Transverse colon (tissue), 4 donors: ENCODE measurements at places on chromosomes 11 and 22.
A peak's percentile ranks its signal among the peaks of the same experiment; 100 is the strongest.

DNA sequence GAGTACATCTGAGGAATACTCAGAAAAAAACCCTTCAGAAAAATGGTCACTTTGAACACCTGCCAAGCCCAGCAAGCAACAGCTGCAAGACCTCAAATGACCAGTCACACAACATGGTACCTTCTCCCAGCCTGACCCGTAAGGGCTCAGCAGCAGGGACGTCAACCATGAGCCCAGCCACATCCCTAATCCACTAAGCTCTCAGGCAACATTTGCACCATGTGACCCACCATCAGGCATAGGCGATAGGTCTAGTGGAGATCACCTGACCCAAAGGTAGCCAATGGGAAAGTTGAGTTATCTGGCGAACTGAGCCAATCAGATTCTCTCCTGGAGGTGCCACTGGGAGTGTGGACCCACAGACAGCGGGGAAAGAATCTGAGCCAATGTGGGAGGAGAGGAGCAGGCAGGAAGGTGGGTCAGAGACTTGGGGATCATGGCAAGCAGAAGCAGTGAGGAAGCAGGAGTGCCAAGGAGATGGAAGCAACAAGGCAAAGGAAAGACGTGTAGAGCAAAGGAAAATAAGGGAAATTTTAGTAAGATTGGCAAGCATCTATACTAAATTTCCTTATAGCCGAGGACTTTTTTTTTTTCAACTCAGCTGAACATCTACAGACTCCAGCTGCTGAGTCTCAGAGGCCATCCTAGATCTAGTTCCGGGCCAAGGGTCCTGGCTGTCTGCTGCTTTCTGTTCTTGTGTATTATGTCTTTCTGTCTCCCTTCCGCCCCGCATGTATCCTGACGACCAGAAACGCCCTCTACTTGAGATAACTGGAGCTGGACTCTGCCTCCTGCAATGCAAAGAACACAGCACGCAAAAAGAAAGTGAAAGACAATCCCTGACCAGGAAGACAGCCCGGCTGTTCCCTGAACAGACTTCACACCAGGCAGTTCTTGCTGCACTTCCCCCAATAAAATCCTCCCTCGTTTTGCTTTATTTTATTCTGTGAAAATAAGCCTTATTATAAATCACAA is 11.0 kb upstream of the PLAAT2 start:
- DNase-seq, result peak; percentile 81

- no peak for DNase-seq
Observed at GRCh38 chr11:17116117-17116516, 38.6 kb upstream of the RPS13 start.

- peak; percentile 56 for DNase-seq
Observed at GRCh38 chr22:41198027-41198580, 7.0 kb upstream of the L3MBTL2 start.

- no peak for DNase-seq
Observed at GRCh38 chr11:128604723-128605122, 17.4 kb upstream of the ETS1 start.

GRCh38 chr22:32480238-32480637 is 5.6 kb downstream of the FBXO7 start:
- no peak for DNase-seq

GRCh38 chr11:84685976-84686375 is 941.2 kb downstream of the DLG2 start:
- no peak for DNase-seq

DNA sequence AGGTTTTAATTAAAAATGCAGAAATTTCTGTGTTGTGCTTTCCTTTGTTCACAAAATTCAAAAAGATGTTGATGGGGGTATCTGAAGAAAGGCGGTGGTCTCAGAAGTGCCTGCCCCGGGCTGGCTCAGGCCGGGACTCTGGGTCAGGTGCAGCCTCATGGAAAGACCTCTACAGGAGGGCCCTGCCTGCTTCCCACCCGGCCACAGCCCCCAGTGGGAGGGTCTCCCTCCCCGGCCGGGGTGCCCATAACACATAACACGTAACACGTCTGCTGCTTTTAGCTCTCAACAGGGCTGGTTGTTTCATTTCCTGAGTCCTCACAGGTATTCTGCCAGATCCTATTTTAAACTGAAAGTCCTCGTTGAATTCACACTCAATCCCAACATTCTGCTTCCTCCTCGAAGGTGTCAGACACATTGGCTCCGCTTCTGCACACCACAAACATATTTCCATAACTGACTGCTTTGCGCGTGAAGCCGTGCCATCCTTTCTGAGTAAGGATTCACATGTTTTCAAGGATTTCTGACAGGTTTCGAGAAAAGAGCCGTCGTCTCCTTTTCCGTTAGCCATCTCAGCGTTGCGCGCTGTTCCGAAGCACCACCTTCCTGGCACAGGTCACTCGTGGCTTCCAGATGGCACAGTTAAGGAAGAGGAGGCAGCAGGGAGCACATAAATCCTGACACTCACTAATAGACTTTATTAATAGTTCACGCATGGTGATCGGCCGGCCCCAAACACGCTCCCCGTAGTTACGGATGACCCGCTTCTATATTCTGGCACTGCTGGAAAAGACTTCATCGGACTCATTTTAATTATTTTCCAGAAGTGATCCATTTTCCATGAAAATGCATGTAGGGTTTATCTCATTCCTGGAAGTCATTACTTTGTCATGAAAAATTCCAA is 569.3 kb downstream of the BRD1 start:
- DNase-seq, result no peak

- no peak for DNase-seq
Observed at GRCh38 chr22:20187777-20188566, 37.1 kb upstream of the CCDC188 start.

GRCh38 chr11:79493555-79494171 is 52.8 kb upstream of the TENM4 start:
- peak; percentile 70 for DNase-seq

GRCh38 chr22:22721681-22722354 is 77.4 kb downstream of the GGTLC2 start:
- no peak for DNase-seq

DNA sequence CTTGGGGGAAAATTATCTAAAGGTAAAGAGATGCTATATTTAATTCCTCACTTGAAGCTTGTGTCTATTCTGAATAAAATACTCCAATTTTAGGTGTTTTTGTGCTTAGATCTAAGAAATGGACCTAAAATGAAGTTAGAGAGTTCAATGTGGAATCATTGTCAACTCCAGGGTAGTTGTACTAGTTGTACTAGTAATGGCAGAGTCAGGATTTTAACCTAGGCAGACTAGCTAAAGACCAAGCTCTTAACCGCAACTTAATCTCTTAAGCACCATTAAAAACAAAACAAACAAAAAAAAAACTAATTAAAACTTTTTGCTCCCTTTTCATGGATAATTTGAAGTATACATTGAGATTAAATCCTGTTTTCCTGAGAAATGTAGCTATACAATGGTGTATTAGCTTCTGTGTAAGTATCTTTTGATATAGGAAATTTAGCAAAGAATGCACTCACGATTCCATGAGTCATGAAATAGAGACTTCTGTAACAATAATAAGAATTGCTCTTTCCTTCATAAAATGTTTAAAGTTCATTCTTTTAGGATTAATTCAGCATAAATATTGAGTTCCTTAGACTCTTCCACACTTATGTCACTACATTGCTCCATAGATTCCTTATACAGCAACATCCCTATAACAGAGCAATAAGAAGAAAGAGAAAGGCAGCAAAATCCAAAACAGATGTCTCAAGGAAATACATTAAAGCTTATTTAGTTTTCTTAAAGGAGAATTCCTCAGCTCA is 26.5 kb upstream of the SOX6 start:
- DNase-seq, result no peak

GRCh38 chr11:24567380-24567779 is 70.5 kb downstream of the LUZP2 start:
- DNase-seq, result no peak

DNA sequence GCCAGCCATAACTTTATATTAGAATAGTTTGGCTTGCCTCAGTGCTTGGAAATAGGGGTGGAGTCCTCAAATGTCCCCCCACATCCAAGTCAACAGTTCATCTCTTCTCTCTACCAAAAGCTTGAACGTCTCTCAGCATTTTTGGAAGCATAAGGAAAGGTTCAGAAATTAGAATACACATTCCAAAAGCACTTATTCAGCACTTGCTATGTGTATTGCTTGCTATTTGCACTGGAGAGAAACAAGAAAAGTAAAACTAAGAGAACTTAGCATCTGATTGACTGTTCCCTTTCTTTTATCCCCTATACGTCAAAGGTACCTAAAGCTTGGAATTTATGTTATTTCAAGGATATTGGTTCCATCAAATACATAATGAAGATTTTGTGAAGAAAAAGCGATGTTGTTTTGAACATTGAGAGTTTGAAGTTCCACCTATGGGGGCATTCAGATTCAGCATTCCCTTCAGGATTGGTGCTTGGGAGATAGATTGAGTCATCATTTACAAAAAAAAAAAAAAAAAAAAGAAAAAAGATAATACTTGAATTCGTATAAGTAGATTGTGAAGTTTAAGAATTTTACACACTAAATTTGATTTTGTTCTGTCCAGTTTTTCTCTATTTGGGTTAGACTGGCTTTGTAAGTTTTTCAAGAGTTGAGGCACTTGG is 1.3 kb downstream of the TBRG1 start:
- no peak for DNase-seq

DNA sequence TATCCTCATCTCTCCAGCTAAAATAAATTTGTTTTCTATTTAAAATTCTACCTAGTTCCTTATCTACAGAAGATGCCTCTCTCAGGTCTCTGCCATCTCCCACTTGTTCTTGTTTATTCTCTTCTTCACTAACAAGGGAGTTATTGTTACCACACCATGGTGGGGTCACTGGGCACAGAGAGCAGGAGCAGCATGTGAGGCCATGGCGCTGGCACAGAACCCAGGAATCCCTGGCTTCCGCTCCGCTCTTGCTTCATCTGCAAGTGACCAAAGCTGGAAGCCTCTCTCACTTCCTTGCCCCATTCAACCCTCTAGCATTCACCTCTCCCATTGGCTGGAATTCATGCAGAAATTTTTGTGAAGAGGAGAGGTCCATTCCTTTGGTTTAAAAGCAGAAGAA is 190.7 kb upstream of the NCAM1 start:
- no peak for DNase-seq

DNA sequence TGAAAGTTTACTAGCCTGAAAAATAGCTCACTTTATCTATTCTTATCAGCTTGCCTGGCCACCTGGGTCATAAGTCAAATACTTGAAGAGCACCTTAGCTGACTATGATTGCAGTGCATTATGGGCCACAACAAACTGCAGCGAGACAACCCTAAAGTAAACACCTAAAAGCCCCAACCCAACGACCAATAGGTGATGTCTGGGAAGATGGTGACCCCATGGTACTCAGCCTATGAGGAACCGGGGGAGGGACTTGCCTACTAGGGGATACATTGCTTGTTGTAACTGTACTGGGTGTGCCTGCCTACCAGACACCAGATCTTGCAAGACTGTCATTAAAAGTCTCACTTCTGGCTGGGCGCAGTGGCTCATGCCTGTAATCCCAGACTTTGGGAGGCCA is 35.6 kb upstream of the APOBEC3A start:
- no peak for DNase-seq

DNA sequence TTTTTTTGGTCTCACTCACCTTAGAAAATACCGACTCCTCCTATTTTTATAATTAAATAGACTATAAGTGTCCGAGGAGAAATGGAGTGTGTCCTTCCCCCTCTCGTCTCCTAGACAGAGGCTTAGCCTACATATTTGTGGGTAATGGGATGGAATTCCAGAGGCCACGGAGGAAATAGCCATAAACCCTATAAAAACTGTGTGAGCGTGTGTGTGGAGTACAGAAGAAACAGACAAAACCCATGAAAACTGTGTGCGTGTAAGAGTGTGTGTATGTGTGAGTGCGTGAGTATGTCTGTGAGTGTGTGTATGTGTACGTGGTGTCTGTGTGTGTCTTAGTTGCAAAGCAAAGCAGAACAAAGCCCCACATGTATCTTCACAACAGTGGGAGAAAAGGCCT is 883.5 kb downstream of the OPCML start:
- no peak for DNase-seq

- DNase-seq, result no peak
Observed at GRCh38 chr11:83063073-83063754, 8.5 kb downstream of the RAB30 start.

- DNase-seq, result no peak
Observed at GRCh38 chr11:7892059-7892699, 38.9 kb downstream of the OR10A6 start.

DNA sequence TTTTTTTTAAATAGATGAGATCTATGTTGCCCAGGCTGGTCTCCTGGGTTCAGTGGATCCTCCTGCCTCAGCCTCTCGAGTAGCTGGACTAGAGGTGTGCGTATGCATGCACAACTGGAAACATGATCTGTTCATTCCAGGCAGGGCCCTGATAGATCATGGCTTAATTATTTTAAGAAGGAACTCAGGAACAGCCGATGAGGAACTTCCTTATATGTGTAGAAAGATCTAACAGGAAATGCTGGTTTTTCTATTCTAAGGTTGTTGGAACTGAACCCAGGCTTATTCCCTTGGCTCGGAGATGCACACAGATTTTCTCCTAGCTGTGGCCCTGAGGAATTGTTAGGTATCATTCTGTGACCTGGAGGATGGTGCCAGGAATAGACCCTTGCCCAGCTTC is 32.4 kb downstream of the SPECC1L start:
- no peak for DNase-seq

DNA sequence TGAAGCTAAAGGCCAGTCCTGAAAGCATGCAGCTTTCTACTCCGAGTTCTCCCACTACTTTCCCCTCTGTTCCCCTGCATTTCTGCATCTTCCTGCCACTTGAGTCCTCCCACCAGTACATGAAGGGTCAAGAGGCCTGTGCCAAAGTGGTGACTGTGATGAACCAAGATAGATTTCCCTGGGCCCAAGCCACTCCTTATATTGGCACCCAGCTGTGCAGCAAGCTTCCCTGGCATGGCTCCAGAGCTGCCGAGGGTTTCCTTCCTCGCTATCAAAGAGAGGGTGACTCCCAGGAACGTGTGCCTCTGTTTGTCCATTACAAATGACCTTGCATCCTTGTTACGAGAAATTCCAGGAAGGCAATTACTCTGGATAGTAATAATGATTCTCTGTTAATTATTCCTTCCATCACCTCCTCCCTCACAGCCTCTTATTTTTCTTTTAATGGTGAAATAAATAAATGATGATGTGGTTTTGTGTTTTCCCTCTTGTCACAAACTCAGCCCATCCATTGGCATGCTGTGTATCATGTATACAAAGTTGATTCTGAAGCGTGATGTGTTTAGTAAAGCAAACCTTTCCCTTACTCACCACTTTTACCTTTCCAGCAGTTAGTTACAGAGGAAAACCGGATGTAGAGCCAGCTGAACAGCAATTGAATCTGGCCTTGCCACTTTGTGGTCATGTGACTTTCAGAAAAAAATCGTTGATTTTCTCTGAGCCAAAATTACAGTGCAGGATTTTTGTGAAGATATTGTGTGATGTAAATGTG is 8.3 kb downstream of the SRSF8 start:
- peak; percentile 82 for DNase-seq

GRCh38 chr11:18723991-18724390 is 2.0 kb downstream of the IGSF22 start:
- DNase-seq, result no peak

- DNase-seq, result no peak
Observed at GRCh38 chr11:39541945-39542351, 1917.5 kb downstream of the LRRC4C start.
